ENCODE measurements at places on chromosomes 7 and 10.
A peak's percentile ranks its signal among the peaks of the same experiment; 100 is the strongest.

DNA sequence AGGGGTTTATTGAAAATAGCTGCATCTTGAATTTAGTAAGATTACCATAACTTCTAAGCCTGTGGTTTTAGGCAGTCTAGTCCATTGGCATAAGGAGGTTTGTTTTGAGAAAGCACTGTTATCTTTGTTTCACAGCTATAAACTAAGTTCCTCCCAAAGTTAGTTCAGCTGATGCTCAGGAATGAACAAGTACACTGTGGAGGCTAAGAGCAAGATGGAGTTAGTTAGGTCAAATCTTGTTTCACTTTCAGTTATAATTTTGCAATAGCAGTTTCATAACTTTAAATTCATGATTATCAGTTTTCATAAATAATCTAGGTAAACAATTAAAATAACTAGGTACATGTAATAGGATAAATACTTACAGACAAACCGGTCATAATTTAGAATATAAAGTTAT, 15.4 kb downstream of the SEC61G start:
- H3K4me3 ChIP-seq, result no peak overlapping the region
- H3K27me3 ChIP-seq, result no peaks in the 10 kb centered on the region
- H3K36me3 ChIP-seq, result peaks cover 14% of the 10 kb centered on the region
- no peaks in the 10 kb centered on the region for H3K4me1 ChIP-seq
- no peak overlapping the region for H3K27ac ChIP-seq
- DNase-seq, result no peak

- no peak overlapping the region for H3K4me3 ChIP-seq
- H3K27ac ChIP-seq, result no peak overlapping the region
- no peaks in the 10 kb centered on the region for H3K36me3 ChIP-seq
- no peaks in the 10 kb centered on the region for H3K27me3 ChIP-seq
Measured at GRCh38 chr7:36521911-36522310, 132.2 kb downstream of the ANLN start.

GRCh38 chr10:31321396-31321941, 2.5 kb downstream of the ZEB1 start:
- H3K36me3 ChIP-seq, result no peaks in the 10 kb centered on the region
- peak overlapping the region; percentile 79 for H3K27ac ChIP-seq
- H3K4me1 ChIP-seq, result peaks cover 19% of the 10 kb centered on the region
- H3K27me3 ChIP-seq, result no peaks in the 10 kb centered on the region
- H3K4me3 ChIP-seq, result peak overlapping the region; percentile 92

DNA sequence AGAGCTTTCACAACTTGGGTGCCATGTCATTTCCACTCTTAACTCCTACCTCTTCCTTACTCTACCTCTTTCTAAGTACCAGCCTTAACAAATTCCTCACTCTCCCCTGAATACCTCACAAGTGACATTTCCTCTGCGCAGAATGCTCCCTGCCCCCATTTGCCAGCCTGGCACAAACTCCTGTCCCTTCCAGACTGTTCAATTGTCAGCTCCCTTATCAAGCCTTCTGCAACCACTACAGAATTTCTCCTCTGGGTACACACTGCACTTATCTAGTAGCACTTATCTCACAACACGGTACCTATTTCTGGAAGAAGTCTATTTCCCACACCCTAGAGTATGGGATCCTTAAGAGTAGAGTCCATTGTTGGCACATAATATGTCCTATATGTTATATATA, 39.1 kb upstream of the ANAPC16 start:
- no peak overlapping the region for H3K27ac ChIP-seq
- H3K27me3 ChIP-seq, result no peaks in the 10 kb centered on the region
- no peak for DNase-seq
- no peak overlapping the region for H3K4me3 ChIP-seq

GRCh38 chr10:11594589-11595394, 16.7 kb downstream of the USP6NL start:
- no peaks in the 10 kb centered on the region for H3K27me3 ChIP-seq
- H3K4me1 ChIP-seq, result no peaks in the 10 kb centered on the region
- no peak overlapping the region for H3K27ac ChIP-seq
- no peaks in the 10 kb centered on the region for H3K36me3 ChIP-seq
- no peak for DNase-seq
- H3K4me3 ChIP-seq, result no peak overlapping the region

DNA sequence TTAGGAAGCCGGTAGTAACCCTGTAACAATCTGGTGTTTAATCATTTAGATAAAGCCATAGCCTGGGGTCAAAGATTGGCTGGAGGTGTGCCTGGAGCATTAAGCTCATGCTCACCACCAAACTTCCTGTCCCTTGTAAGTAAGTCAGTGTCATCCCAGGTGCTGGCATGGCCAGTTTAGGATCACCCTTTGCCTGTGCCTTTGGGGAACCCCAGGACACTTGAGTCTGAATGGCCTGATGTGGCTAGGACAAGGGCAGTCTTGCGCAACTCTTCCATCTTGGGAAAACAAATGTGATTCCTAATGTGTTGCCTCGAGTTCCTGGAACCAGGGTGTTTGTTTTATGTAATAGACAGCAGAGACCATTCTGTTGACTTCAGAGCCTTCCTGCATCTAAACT, 154.8 kb downstream of the GRK5 start:
- H3K27ac ChIP-seq, result no peak overlapping the region
- peaks cover 6% of the 10 kb centered on the region for H3K4me1 ChIP-seq
- no peak for DNase-seq
- no peaks in the 10 kb centered on the region for H3K36me3 ChIP-seq
- H3K4me3 ChIP-seq, result no peak overlapping the region

DNA sequence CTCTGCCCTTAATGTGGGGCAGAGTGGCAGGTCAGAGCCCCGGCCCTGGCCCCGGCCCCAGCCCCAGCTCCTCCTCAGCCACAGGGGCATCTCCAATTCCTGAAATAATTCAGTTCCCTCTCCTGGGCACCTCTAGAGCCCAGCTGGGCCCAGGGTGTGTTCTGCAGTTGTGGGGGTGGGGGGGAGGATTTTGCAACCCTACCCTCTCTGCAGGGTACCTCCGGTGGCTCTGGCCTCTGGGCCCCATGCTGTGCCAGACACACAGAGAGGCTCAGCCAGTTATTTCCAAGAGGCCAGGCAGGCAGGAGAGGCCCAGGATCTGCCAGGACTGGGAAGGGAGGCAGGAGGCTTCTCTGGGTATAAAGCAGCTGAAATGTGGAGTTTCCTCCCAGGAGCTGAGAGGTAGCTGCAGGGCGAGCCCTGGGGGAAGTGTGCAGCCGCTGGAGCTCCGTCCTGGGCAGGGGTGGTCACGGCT, 47.9 kb downstream of the PWWP2B start:
- H3K27me3 ChIP-seq, result no peaks in the 10 kb centered on the region
- DNase-seq, result no peak
- no peak overlapping the region for H3K27ac ChIP-seq
- no peaks in the 10 kb centered on the region for H3K36me3 ChIP-seq
- H3K4me3 ChIP-seq, result no peak overlapping the region
- H3K4me1 ChIP-seq, result peaks cover 17% of the 10 kb centered on the region

DNA sequence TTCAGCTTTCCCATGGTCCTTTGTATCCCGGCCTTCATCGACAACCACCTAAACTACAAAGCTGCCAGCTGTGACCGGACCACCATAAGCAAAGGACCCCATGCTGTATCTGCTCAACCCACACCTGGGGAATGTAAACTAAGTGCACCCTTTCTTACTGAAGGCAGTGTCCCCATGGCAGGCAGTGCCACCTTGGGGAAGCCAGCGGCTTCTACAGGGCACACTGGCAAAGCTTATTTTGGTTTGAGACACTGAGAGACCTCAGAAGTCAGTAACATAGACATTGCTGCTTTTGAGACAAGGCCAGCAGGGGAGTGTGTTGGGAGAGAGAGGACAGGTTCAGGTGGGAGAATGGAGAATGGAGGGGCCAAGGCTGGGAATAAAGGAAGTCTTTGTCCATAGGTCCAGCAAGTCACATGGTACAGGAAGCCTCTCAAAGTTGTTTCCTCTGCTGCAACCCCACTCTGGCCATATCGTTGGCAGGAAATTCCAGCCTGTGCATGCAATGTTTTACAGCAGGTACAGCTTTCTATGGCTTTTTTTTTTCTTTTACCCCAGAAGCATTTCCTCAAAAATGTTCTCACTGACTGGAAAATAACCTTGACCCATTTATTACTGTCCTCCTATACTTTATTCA, 85.9 kb upstream of the NPVF start:
- H3K27me3 ChIP-seq, result no peaks in the 10 kb centered on the region
- no peaks in the 10 kb centered on the region for H3K36me3 ChIP-seq
- no peaks in the 10 kb centered on the region for H3K4me1 ChIP-seq
- H3K27ac ChIP-seq, result no peak overlapping the region
- H3K4me3 ChIP-seq, result no peak overlapping the region
- no peak for DNase-seq

DNA sequence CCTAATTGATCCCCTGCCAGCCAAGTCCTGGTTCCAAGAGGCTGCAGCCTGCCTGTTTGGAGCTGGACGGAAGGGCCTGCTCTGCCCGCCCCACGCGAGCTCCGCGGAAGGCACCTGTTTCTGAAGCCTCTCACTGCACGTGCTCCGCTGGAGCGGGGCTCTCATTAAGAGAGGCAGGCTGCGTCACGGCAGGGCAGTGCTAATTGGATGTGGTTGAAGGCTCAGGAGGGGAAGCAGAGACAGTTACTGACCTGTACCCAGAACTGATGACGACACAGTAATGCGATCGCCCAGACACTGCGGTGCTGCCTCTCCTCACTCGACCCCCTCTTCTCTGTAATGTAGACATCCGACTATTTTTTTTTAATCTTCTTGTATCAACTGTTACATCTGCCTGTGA, 411.1 kb upstream of the MGMT start:
- no peak overlapping the region for H3K4me3 ChIP-seq
- H3K36me3 ChIP-seq, result no peaks in the 10 kb centered on the region
- no peak for DNase-seq
- no peaks in the 10 kb centered on the region for H3K4me1 ChIP-seq
- no peak overlapping the region for H3K27ac ChIP-seq

DNA sequence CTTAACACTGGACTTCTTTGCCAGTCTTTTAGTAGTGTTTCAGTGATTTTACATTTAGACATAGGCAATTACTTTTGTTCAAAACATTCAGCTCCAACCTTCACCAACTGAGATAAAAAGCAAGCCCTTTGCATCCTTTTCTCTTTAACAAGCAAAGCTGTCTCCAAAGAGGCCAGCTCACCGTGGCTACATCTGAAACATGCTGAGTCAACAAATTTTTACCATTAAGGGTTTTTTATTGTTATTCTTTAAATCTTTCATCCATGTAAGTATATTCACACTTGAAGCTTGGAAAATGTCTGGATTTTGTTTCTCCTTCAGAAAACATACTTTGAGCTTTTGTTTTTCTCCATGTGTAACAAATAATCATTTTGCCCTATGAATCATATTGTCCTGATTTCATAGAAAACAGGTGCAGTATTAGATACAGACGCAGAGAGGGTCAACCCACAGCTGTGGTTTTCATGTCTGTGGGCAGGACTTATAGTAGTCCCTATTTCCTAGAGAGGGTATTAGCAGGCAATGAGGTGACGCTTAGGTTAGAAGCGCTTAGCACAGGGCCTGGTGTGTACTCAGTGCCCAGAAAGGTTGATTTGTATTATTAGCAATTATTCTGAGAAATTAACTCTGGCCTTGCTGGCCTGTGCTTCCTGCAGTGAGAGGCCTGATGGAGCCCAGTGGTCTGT, 99.5 kb downstream of the MKI67 start:
- no peak overlapping the region for H3K4me3 ChIP-seq
- H3K36me3 ChIP-seq, result no peaks in the 10 kb centered on the region
- H3K27me3 ChIP-seq, result no peaks in the 10 kb centered on the region
- no peak overlapping the region for H3K27ac ChIP-seq
- H3K4me1 ChIP-seq, result no peaks in the 10 kb centered on the region

- no peaks in the 10 kb centered on the region for H3K36me3 ChIP-seq
- H3K27ac ChIP-seq, result no peak overlapping the region
- no peaks in the 10 kb centered on the region for H3K4me1 ChIP-seq
- no peaks in the 10 kb centered on the region for H3K27me3 ChIP-seq
- no peak for DNase-seq
Measured at GRCh38 chr10:125565046-125565445, 117.9 kb downstream of the TEX36 start.

Measured in astrocyte (in vitro differentiated cells and primary cell).